ENCODE measurements at places on chromosomes 7 and 10.

GRCh38 chr10:96261930-96262329 lies 9.4 kb downstream of the BLNK start:
- no peak for DNase-seq

- DNase-seq, result no peak
Measured at GRCh38 chr7:51428217-51428887, 111.7 kb upstream of the COBL start.

- no peak for DNase-seq
Measured at GRCh38 chr7:34087892-34088891, 182.9 kb downstream of the BMPER start.

DNA sequence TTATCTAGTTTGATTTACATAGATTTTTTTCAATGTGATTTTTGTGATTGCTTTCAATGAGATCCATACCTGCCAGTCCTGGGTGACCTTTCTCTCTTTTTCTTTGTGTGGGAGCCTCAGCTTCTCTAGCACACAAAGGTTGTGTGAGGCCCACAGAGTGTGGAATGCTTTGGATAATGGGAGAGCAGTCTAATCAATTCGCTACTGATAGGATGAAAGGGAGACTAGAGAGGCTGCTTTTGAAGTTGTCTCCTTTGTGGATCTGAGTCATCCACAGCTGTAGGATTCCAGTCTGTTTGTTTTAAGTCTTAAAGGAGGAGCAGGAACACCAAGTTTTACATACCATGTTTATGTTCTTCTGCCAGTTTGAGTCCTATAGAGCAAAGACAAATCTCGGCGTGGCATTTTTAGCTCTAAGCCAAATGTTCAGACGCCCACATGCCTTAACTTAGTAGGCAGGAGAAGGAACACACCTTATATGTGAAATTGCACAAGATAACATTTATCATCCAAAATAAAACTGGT lies 330.0 kb downstream of the ARL4A start:
- no peak for DNase-seq

GRCh38 chr10:130179640-130180039 lies 43.4 kb downstream of the GLRX3 start:
- DNase-seq, result no peak

- no peak for DNase-seq
Measured at GRCh38 chr10:84261236-84261915, 16.5 kb downstream of the RGR start.

GRCh38 chr7:82616059-82616728 lies 172.6 kb upstream of the CACNA2D1 start:
- DNase-seq, result no peak

GRCh38 chr10:62626817-62627216 lies 177.7 kb upstream of the ADO start:
- DNase-seq, result no peak

DNA sequence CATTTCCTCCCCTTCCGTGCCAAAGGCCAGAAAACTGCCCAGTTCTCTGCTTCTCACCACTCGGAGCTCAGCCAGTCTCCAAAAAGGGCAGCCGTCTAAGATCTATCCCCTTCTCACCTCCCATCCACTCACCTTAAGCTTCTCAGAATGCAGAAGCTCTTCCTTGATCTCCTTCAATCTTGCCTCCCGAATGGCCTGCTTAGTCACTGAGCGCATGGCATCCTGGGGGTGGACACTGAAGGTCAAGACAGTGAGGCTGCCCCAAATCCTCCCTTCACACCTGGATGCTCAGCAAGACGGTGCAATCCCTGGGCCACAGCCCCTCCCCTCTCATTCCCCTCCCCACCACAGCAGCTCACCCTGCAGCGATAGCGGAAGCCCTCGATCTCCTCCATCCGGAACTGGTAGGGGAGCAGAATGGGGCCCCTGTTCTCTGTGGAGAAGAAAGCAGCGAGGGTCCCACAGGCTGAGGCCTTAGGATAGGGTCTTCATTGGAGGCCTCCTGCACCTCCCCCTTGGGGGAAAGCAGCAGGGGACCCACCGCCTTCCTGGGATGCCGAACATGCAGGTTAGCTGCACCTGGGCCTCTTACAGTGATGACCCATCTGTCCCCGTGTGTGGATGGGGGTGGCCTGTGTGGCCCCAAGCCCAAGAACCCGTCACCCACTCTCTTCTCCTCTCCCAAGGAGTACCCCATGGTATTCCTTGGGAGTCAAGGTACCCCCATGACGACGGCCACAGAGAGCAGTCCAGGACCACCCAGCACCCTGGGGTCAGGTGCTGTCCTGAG lies 4.7 kb downstream of the DDX56 start:
- no peak for DNase-seq

- no peak for DNase-seq
Measured at GRCh38 chr10:76711222-76711997, 926.2 kb downstream of the KCNMA1 start.

GRCh38 chr7:10022480-10022879 lies 951.2 kb upstream of the PHF14 start:
- DNase-seq, result no peak

GRCh38 chr7:85160223-85160622 lies 26.6 kb downstream of the SEMA3D start:
- DNase-seq, result no peak

DNA sequence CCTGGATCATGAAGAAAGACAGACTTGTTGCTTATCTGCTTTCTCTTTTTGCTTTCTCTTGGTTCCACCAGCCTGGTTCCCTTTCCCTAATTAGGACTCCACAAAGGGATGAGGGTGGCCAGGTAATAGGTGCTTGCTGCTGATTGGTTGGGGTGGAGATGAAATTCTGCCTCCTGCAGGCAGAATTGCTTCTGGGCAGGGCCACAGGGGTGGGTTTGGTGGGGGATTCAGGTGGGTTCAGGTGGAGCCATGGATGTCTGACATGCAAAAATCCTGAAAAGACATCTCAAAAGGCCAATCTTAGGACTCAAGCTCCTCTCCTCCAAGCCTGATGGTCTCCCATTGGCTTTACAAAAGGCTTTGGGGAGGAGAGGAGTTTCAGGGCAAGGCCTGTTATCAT lies 25.4 kb upstream of the ACHE start:
- DNase-seq, result no peak

DNA sequence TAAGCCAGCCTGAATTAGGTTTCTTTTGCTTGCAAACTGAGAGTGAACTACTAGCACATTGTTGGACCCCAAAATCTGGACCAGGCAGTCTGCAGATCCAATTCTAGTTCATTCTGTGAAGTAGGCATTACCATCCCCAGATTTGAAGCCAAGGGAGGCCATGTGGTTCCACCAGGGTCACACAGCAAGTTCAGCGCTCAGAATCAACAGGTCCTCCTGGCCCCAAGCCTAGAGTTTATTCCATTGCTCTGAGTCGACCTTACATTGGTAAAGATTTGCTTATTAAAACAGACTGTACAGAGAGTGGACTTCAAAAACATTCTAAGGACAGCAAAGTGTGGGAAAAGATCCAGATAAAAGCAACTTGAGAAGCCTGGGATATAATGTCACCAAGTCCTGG lies 50.9 kb downstream of the AFAP1L2 start:
- DNase-seq, result no peak

DNA sequence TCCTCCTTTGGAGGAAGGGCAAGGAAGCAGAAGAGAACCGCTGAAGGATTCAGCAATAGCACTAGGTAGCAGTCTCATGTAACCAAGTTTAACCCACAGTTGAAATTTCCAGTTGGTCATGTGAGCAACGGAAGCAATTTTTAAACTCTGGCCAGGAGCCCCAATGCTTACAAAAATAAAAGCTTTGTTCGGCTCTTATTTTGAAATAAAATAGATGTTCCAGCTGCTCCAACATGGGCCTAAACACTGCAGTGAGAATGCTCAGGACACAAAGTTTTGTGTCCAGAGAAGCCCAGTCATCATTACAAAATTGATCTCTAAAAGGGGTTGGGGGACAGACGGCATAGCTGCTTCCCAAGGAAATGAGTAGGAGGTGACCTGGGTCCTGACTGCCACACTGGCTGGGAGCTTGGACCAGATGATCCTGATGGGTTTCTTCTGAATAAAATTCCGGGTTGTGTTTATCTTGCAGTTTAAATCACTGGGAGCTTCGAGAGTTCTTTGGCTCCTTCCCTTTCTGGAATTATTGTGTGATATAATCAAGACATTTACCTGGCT lies 452 bp upstream of the TMEM140 start:
- no peak for DNase-seq

GRCh38 chr10:122077311-122077875 lies 88.4 kb downstream of the TACC2 start:
- no peak for DNase-seq

GRCh38 chr7:144468990-144469732 lies 65.7 kb upstream of the NOBOX start:
- no peak for DNase-seq

- DNase-seq, result no peak
Measured at GRCh38 chr7:21367081-21367480, 60.8 kb upstream of the SP4 start.

DNA sequence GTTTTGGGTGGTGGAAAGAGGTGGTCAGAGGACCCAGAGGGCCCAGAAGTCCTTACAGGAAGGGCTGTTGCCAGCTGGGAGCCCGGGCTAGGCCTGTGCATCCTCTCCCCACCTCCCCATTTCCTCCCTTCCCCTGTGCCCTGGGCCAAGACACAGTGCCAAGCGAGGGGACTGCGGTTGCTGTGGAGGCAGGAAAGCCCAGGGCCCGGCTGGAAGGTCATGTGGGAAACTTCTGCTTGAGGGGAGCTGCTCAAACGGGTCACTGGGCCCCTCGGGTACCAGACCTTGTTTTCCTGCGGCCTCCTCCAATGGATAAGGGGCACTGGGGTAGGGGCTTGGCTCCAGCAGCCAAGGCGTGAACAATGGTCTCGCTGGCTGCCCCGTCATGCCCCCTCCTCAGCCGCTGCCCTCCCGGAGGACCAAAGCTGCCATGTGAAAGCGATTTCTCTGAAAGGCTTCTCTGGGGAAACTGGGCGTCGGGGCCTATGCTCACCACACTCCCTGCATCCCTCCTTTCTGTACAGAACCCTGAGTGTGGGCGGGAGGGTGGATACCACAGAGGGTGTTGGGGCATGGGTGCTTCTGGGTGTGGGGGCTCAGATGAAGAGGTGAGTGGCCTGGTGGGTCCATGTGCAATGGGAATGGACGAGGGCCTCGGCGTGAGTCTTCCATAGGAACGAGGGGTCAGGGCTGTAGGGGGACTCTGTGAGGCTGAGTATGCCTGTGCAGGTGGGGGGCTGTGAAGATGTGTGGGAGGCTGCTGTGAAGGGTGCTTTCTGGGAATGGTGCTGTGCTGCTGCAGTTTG lies 135.3 kb downstream of the PTPN20 start:
- no peak for DNase-seq

DNA sequence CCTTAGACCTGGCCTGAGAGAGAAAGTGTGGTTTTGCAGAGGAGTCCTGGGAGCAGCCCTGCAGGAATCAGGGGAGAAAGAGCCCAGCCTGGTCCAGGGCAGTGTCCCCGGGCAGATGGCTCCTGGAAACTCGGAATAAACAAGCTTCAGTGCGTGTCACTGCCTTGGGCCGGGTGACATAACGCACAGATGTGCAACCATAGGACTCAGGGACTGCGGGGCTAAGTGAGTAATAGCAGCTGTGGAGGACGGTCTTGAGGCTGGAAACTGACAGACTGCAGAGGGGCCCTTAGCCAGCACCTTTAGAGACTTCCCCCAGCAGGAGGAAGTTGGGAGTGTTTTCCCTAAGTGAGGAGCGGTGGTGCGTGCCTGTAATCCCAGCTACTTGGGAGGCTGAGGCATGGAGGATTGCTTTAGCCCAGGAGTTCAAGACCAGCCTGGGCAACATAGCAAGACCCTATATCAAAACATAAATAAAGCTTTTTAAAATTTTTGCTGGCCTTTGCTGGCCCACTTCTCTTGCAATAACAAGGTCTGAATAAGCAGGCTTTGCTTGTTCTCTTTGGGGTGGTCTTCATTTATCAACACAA lies 5.3 kb upstream of the CLIP2 start:
- DNase-seq, result no peak

DNA sequence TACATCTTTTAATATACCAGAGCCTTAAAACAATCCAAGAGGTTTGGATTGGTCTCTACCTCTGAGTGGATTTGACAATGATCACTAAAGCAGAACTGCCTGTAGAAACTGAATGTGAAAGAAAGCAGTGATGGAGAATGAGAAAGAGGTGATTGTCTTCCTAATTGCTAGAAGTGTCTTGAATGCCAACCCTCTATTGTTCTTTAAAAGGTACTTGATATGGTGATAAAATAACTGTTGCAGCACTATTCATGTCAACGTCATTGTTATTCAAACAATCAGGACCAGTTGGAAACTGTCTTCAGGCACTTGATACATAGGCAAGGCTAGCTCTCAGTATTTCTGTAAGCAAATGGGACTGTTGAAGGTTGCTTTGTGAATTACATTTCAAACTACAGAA lies 47.9 kb upstream of the ITPRID1 start:
- no peak for DNase-seq

DNA sequence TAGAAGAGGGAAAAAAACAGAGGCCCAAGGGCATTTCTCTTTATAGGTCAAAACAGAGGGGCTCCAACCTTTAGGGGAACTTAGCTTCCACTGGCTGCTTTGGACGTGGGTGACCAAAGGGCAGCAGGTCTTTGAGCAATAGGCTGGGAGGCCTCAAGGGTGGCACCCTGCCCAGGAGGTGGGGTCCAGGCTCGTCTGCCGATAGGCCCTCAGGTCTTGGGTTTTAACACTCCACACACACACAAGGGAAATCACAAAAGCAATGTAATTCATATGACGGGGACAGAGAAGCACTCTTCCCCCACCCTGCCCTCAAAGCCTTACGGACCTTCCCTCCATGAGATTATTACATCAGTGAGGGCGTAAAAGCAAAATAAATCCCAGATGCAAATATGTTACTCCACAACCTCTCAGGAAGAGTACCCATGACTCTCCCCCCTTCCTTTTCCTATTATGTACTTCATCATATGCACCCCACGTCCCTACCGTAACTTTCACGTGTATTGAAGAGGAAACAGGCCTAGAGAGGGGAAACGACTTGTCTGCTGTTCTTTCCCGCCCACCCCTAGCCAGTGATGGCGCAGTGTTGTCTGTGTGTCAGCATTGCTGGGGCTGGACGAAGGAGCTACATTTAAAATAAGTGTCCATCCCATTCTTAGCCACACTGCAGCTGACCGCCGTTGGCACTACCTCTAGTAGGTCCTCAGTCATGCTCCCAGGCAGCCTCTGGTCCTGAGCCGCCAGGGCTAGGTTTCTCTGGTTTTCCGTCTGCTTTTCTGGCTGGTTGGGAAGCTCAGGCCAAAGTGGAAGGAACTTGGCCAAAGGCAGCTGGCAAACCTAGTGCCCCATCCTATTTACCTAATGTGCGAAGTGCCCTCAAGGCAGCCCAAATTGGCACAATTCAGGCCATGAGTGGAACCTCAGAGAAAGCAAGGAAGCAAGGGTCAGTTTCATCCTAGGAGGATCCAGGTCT lies 2.1 kb downstream of the PCBD1 start:
- DNase-seq, result no peak

DNA sequence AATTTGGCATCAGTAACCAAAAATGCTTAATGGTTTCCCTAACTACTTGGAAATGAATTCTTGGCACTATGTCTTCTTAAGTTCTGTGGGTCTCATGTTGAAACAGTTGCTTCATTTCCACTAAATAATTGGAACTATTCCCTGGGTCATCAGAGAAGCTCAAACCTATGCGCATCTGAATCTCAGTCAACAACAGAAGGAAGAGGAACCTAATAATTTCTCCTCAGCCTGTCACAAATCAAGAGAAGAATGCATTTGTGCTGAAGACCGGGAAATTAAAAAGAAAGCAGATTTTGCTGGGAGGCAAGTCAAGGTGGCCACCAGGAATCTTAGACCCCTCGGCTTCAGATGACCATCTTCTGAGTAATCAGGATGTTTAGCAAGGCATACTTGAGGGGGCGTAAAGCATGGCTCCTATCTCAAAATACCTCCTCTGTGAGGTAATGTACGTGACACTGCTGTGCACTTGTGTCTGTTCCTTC lies 41.4 kb downstream of the TOMM7 start:
- no peak for DNase-seq

GRCh38 chr7:155811895-155812761 lies at the start of gene SHH:
Gene SHH (minus strand): TSS chr7:155812463. CDS start chr7:155812122, 341 bp downstream.
- DNase-seq, result no peak
